ENCODE measurements at places on chromosomes 3 and 15.

DNA sequence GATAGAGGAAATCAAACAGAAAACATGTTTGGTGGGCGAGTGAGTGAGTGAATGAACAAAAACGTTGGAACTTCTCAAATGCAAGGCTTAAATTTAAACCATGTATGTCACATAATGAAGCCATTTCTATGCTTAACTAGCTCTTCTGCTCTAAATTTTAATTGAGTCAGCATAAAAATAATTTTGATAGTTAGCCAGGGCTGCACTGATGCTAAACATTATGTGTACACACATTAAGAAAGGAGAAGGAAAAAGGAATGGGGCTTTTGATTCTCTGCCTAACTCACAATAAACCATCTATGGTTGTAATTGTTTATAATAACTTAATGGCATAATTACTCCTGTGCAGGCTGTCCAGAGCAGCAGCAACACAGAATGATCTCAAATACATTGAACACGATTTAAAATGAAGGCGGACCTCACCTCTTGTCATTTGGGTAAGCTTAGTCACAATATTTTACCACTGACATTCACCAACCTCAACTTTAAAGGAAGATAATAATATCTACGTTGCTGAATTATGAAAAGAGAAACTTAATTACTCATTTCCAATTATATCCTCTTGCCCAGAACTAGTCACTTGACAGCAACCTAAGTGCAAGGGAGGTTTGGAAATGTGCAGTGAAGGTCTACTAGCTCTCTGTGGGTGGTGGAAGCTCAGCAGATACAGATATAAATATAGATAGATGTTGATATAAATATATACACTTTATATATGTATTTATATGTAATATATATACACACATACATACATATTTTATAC is 318.4 kb upstream of the TRIM42 start:
- no peak for DNase-seq

- no peak for DNase-seq
Measured at GRCh38 chr3:135965129-135965505, 411 bp upstream of the PPP2R3A start.

GRCh38 chr15:95169541-95170459 is 938.4 kb downstream of the MCTP2 start:
- DNase-seq: no peak

- DNase-seq: no peak
Measured at GRCh38 chr3:108099244-108099643, 8.4 kb upstream of the CD47 start.

GRCh38 chr3:167051421-167051820 is 328.7 kb downstream of the ZBBX start:
- DNase-seq: no peak

GRCh38 chr15:78034495-78035191 is 42.9 kb downstream of the TBC1D2B start:
- peak; percentile 67 for DNase-seq

GRCh38 chr3:37148208-37148607 is 26.2 kb downstream of the LRRFIP2 start:
- no peak for DNase-seq

DNA sequence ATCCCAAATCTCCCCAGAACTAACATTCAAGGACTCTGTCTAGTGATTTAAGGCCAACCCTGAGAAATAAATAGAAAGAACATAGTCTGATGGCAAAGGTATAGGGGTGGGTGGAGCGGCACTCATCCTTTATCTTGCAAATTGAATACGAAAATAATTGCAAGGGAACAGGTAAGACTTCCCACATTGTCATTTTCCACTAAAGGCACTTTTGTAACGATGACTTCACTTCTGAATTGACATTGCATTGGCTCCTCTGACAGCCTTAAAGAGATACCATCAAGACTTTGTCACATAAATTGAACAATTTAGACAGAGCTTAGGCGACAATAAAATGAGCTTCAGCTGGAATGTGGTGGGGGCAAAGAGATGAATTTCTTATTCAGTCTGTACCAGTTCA is 75.3 kb upstream of the PLCL2 start:
- no peak for DNase-seq

DNA sequence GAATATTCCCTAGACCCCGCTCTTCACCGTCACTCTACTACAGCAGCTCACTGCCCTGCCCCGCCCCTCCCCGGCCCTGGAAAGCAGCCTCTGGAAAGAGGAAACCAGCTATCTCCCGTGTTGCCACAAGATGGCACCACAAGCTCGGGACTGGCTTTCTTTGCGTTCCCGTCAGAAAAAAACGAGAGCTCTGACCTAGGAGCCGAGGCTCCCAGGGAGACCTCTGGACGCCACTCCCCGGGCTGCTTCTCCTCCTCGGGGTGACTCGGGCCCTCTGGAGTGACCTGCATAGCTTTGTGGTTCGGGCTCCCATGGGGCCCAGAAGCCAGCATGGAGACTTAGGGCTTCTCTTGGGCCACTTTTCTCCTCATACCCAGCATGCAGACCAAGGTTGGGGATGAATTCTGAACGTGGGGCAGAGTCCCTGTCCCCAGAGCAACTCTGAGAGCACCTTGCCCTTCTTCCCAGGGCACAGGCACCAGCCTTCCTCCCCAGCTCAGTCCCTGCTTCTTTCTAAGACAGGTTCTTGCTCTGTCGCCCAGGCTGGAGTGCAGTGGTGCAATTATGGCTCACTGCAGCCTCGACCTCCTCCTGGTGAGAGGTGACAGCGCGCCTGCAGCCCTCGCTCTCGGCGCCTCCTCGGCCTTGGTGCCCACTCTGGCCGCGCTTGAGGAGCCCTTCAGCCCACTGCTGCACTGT is 19.0 kb downstream of the STOML1 start:
- peak; percentile 60 for DNase-seq

DNA sequence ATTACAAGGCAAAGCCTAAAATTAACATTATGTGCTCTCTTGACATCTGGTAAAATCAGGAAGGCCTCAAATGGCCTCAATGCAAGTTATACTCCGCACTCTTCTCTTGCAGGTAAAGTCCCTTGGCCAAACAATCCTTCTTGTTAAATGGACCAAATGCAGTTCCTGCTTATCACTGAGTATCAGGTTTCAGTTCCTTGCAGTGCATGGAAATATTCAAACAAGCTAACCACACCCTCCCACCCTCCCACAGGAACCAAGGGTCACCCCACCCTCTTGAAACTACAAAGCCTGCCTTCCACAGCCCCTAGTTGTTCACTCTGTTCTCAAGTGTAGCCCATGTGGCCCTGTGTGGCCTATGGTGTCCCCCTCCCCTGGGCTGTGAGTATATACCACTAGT is 171.9 kb upstream of the CADPS start:
- no peak for DNase-seq

DNA sequence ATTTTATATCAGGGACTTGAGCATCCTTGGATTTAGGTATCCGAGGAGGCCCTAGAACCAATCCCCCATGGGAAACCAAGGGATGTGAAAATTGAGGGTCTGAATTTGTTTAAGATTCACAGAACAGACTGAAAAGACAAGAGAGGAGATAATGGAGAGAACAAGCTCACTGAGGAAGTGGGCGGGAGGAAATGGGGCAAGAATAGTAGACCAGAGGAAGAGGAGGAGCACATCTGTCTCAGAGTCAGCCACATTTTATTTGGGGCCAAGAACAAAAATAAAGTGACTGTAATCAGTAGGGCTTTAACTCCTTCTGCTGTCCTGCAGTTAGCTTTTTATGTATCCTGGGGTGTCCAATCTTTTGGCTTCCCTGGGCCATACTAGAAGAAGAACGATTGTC is 63.8 kb downstream of the BLM start:
- peak; percentile 59 for DNase-seq

GRCh38 chr3:174202561-174202960 is 656.6 kb upstream of the NAALADL2 start:
- DNase-seq: no peak

DNA sequence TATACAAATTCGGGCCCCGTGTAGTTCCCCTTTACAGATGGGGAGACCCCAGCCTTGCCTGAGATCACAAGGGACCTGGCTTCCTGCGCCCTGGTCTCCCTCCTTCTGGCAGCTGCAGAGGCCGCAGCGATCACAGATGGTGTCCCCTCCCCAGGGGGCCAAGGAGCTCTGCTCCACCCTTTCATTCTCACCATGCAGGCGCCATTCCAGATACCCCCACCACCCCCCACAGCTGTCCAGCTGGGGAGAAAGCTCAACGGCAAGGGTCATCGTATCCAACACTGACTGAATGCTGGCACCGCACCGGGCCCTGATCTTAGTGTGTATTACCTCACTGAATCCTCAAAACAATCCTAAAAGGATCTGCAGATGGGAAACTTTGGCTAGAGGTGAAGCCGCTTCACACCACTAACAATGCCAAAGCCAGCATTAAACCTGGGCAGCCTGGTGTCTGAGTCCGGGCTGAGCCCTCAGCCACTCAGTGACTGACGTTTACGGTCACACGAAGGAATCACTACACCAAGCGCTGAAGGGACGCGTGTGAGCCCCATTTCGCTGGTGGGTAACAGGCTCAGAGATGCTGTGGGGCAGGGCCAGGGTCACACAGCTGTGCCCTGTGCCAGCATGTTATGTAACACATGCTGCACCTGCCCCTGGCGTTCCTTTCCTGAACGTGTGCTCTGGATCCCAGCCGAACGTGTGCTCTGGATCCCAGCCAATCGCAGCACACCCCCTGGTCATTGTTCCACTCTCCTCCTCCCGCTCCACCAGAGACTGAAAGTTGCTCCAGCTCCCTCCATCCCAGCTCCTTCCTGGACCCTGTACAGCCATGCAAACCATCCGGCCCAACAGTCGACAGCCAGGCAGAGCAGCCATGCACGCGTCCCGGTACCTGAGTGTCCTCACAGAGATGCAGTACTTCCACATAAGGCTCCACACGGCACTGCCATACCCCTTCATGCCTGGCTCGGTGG is 51.8 kb downstream of the IQSEC1 start:
- DNase-seq: no peak
